ENCODE measurements at places on chromosomes 4 and X. TPM values are rescaled to one million over a fixed set of nuclear protein-coding genes. Genes with fewer than 3 reads are reported as not detected.

The TMEM271 gene
- not detected for total RNA-seq

DNA sequence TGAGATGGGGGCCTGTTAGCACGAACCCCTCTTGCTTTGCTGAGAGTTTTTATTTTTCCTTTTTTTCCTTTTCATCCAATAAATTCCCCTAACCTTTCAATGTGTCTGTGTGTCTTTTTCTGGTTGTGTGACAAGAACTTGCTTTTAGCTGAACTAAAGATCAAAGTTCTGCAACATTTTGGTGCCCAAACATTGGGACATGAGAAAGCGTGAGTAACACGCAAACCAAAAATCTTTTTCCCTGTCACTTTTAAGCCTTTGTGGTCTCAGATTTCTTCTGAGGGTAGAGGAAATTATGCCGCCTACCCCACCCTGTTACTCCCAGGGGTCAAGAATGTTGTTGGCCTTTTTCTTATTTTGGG is 141.8 kb upstream of the CPXCR1 start:
- no peak for DNase-seq

GRCh38 chrX:147183161-147183560 is 368.6 kb upstream of the CXorf51A start:
- DNase-seq = no peak

DNA sequence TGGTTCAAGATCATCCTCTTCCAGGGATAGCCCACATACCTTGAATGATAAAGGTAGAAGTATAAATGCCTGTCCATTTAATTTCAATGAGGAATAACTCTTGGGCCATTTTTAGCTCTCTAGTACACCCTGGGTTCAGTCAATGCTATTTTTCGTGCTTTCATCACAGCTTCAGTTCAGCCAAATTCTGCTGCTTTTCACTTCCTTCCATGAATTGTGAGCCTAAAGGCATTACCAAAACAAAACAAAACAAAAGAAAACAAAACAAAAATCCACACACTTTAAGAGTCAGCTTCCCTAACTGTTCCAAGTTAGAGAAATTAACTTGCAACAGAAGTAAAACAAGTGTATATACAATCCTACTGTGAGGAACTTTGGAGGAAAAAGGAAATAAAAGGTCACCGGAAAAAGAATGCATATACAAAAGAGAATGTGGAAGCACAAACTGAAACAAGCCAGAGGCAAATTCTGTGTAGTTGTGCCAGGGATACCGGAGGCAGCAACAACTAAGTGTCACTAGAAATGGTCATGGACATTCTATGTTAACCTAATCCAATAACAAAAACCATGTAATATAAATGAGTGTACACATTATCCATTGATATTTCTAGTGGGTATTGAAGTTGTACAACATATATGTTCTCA is 423.1 kb downstream of the KCTD8 start:
- DNase-seq = no peak

- DNase-seq = no peak
These were observed 74.0 kb upstream of the GC start for GRCh38 chr4:71857713-71858451.

The SMIM31 gene
- total RNA-seq = not detected

- DNase-seq = no peak
These were observed 67.0 kb upstream of the MSX1 start for GRCh38 chr4:4792466-4792865.

The SHROOM4 gene
- total RNA-seq = 0.42 TPM

DNA sequence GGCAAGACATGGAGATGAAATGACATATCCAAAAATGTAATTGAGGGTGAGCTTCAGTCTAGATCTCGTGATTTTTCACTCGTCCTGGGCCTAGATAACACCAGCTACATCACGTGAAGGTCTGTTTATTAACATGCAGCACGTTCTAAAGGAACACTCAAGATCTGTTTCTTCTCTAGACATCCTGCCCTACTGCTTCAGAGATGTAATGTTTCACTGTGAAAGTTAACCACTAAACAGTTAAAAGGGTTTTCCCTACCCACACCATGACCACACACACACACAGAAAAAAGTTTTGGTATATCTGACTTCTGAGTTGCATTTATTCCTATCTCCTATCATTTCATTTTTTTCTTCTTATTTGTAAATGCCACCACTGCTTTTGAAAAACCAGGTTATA is 52.3 kb upstream of the SMIM31 start:
- DNase-seq = no peak

The RAI2 gene
- total RNA-seq = not detected

GRCh38 chrX:104172121-104172520 is 5.9 kb downstream of the FAM199X start:
- no peak for DNase-seq

GRCh38 chr4:95023110-95023509 is 265.4 kb downstream of the BMPR1B start:
- DNase-seq = no peak

DNA sequence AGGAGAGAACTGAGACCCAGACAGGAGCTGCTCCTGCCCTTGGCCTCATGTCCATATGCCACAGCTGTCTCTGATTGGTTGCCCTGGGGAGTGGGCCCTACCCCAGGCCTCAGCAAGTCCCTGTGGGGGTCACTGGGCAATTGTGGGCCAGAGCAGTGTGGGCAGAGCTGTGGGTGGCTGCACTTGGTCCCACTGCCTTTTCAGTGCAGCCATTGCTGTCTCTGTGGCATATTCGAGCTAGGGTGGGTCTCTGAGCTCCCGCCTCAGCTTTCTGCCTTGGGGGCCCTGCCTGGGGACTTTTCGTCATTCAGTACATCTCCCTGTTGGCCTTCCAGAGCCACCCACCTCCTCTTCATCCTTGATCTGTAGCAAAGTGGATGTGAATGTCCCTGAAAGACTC is 69.8 kb upstream of the LRPAP1 start:
- DNase-seq = no peak

DNA sequence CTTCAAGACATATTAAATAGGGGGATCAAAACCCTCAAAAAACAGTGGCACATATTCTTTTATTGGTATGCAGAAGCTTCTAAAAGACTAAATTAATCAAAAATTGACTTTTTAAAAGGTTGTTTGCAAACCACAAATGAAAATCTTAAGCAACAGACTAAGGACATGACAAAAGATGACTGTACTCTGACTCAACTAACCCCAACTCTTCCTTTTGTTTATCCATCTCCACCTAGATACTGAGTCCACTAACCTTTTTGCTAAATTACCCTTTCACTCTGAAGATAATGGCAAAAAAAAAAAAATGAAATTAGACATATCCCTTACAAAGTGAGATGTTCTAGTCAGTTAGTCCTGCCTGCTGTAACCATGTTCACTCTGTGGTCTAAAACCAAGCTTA is 91.6 kb upstream of the NLRP2B start:
- DNase-seq = peak; percentile 1

GRCh38 chr4:126004941-126005340 is 690.2 kb downstream of the FAT4 start:
- peak; percentile 19 for DNase-seq

GRCh38 chrX:78886550-78886949 is 58.6 kb upstream of the P2RY10 start:
- DNase-seq = peak; percentile 2

- no peak for DNase-seq
These were observed 9.9 kb upstream of the SLC25A6 start for GRCh38 chrX:1401611-1402430.

DNA sequence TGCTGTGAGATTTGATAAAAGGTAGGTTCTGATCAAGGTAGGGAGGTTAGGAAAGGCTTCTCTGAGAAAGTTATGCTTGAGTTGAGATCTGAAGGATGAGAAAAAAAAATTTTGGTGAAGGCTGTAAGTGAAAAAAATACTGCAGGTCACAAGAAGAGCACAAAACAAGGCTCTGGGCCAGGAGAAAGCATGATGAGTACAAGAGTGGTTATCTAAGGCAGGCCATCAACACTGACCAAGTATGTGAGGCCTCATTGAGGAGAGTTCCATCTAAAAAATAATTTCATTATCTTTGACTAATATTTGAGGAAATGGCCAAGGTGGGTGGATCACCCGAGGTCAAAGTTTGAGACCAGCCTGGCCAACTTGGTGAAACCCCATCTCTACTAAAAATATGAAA is 71.6 kb upstream of the SLC4A4 start:
- DNase-seq = no peak

GRCh38 chrX:130174937-130175336 is 3.2 kb downstream of the RAB33A start:
- DNase-seq = no peak

DNA sequence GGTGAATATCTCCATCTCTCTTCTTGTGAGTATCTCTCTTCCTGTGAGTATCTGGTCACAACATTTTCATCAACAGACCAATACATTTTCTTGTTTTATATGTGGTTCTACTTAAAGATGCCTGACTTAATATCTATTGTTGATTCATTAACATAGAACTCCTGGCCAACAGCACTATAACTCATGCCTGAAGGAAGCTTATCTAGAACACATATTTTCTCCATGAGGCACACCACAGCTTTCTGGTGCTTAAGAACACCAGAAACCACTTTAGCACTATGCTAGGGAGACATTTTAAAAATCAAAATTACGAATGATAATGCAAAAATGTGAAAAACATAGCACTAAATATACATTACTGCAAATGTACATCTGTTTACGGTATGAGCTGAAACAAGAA is 190.4 kb downstream of the GABRB1 start:
- peak; percentile 75 for DNase-seq

DNA sequence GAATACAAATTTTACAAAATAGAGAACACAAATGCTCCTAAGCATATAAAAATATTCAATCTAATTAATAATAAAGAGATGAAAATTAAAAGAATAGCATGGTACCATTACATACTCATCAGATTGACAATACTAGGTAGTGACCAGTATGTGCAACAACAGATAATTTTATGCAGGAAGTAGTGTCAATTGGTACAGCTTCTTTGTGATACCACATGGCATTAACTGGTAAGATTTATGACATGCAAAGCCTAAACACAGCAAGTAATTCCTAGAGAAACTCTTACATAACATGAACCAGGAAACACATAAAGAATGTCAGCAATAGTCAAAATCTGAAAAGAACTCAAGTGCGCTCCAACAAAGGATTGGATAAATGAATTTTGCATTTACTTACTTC is 26.3 kb downstream of the CXCL2 start:
- no peak for DNase-seq

DNA sequence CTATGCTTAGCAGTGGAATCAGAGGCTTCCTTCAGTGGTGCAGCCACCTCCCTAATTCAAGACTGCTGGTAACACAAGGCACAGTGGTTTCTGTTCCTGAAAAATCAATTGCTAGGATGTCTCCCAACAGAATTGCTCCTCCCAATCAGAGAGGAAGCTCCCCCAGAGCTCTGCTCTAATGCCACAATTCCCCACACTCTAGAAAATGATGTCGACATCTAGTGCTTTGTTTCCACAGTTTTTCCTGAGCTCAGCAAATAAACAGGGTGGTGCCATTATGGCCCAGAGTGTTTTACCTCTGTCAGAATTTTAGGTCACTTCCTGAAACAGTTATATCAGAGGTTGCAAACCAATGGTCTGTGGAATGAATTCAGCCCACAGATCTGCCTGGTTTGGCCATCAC is 24.7 kb downstream of the TAB3 start:
- DNase-seq = no peak

DNA sequence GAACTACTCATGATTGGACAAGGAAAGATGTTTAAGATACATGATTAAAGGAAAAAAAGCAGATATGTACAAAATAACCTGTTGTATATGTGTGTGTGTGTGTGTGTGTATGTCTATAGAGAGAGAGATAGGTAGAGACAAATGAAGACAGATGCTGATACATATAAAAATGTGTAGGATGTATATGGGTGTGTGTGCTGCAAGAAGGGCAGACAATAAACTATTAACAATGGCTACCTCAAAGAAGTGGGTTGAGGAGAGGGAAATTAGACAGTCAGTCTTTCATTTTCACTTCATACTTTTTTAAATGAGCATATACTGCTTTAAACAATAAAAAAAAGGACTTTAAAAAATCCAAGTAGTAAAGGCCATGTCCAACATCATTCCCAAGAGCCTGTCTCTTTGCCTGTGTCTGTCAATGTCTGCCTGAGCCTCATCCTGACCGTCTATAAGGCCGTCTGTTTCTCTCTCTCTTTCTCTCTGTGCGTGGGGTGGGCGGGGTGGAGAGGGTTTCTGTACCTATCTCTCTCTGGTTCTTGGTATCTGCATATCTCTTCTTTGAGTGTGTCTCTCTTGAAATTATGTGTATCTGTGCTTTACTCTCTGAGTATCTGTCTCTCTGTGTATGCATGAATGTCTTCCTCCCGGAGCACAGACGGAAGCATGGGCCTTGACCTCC is 62.8 kb downstream of the LRBA start:
- no peak for DNase-seq

DNA sequence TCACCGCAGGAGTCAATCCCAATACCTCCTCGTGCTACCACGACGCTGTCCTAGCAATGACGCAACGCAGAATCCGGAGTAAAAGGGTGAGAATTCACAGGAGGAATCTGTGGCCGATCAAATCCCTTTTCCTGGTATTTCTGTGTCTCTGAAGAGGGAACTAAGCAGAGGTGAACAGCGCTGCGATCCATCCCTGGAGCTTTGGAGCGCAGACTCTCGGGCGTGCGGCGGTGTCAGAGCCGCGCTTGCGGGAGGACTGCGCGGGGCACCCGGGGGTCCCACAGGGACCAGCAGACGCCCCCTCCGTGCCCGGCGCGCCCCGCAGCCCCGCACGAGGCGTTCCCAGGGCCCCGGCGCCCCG is 17.2 kb upstream of the ZNF718 start:
- no peak for DNase-seq

The CT45A1 gene
- not detected for total RNA-seq

The UGT2B15 gene
- total RNA-seq = not detected

GRCh38 chr4:160498211-160498610 is 1395.3 kb downstream of the RAPGEF2 start:
- no peak for DNase-seq

GRCh38 chrX:153953342-153953830 is 8.9 kb upstream of the RENBP start:
- no peak for DNase-seq

The CLCN4 gene
- total RNA-seq = 0.35 TPM

The TNIP2 gene
- 35.5 TPM for total RNA-seq

- peak; percentile 55 for DNase-seq
These were observed 5.6 kb downstream of the G6PD start for GRCh38 chrX:154540897-154541535.

DNA sequence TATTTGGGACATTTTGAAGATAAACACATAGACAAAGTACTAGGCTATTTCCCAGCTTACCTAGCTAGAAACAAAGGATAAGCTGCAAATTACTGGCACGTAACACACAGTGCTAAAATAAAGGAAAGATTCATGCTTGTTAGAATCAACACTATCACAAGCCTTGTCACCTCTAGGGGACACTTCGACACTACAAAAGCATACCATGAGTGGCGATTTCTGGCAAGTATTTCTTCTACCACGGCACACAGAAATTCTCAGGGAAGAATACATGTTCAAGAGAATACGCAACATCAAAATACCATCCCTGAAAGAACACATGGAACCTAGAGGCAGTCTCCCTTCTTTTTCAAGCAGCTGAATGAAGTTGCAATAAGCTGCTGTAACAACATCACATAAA is 5.1 kb downstream of the MECP2 start:
- no peak for DNase-seq

- DNase-seq = no peak
These were observed 14.8 kb upstream of the FAM47A start for GRCh38 chrX:34146906-34147305.

Data from foreskin keratinocyte (primary cell).